Stimulated activated CD8-positive, alpha-beta memory T cell treated with anti-CD3 and anti-CD28 coated beads, Interleukin-12 subunit alpha, Interleukin-12 subunit beta, amount 100 ng/mL, for 4 hours (primary cell): ENCODE measurements at places on chromosomes 7 and 10.

DNA sequence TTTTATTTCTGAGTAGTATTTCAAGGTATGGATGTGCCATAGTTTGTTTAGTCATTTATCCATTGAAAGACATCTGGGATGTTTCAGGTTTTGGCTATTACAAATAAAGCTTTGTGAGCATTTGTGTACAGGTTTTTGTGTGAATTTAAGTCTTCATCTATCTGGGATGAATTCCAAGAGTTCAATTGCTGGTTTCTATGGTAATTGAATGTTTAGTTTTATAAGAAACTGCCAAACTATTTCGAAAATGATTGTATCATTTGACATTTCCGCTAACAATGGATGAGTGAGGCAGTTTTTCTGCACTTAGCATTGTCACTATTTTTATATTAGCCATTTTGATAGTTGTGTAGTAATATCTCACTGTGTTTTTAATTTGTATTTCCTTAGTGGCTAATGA is 99.4 kb downstream of the WDFY4 start:
- no peak for DNase-seq

DNA sequence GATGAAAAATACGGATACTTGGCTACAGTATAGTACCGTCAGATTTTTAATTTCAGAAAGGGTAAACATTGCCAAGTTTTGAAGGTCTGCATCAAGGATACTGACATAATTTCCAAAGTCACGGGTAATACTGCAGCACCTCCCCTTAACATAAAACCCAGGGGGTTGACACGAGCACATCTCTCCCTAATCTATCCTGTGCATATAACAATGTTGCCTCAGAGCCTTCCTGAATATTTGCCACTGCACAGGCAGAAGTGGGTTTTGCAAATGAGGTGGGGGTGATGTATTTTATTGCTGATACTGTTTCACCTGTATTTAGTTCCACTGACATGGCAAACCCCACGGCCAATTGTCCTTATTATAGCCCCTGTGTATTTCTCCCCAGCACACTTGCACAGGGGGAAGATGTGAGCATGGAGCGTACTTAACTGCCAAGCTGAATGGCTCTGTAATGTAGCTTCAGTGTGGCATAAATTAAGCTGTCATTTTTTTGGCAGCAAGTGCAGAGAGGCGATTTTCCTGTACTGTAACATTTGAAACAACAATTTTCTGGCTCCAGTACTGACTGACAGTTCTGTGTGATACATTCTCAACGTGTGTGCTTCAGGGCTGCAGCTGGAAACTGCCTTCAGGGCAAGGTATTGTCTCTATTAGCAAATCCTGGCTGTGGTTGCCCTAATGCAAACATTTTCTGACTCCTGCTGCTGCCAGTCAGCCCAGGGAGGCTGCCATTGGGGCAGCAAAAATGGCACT is 299.6 kb upstream of the SP4 start:
- no peak for DNase-seq

- no peak for DNase-seq
These were observed 54.1 kb downstream of the KIAA1217 start for GRCh38 chr10:24262929-24263590.

- DNase-seq: no peak
These were observed 1.1 kb upstream of the LBX1 start for GRCh38 chr10:101230183-101230917.

- DNase-seq: no peak
These were observed 74.6 kb downstream of the ANLN start for GRCh38 chr7:36464271-36464670.

DNA sequence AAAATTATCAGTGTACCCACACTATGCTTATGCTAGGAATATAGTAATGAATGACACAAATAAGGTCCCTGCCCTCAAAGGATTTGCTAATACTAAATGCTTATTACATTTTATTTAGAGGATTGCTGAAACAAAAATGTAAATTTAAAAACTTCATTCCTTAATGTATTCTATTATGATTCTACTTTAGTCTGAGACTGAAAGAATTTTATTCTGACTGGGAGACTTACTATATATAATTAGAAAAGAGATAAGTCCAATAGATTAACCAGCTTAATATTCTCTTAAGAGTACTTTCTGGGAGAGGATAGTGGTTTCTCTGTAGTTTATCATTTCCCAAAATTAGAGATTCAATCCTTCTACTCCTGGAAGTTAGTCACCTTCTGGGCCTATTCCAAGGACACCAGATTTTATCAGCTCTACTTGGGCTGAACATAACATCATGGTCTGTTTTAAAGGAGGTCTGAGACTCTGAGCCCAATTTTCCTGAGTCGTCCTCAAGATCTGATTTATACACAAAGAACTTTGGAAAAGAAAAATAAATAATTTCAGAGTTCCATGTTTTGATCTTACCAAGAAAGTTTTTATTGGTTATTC is 41.1 kb downstream of the ASZ1 start:
- no peak for DNase-seq

DNA sequence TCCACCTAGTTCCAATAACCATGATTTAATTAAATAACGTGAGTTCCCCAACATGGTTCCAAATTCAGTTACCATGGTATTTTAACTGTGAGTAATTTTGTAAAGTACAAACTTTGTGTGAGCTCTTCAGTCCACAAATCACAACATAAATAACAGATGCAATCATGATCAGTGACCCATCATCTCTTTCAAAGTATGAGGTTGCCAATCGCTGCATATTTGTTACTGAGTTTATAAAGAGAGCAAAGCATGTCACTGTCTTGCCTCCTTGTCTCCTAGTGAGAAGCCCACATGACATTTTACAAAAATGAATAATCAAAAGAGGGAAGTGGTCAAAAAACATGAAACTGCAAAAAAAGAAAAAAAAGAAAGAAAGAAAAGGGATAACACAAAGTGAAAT is 69.1 kb upstream of the PDSS1 start:
- no peak for DNase-seq

DNA sequence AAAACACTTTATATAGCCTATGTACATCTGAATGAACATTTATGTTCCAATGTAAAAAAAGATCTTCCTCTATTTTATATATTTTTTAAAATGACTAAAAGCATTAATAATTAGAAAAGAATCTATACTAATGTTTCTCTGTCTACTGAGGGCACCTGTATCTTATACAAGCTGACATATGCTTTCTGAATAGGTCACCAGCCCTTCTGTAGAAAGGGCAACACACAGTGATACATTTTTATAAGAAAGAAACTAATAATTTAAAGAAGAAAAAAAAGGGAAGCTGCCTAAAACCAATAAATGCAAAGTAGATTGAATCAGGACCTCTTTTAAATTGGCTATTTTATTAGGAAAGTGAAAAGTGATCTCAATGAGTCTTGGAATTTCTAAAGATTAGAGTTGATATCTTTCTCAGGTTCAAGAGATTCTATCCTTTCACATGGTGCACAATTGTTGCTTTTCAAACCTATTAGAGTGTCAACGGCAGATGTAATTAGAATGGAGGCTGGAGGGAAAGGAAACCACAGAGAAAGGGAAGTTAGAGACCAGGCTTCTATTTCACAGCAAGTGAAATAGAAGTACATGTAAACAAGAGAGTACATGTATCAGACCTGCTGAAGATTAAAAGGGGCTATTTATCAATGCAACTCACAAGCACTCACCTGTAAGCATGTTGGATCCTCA is 6.3 kb downstream of the MTPN start:
- DNase-seq: no peak

DNA sequence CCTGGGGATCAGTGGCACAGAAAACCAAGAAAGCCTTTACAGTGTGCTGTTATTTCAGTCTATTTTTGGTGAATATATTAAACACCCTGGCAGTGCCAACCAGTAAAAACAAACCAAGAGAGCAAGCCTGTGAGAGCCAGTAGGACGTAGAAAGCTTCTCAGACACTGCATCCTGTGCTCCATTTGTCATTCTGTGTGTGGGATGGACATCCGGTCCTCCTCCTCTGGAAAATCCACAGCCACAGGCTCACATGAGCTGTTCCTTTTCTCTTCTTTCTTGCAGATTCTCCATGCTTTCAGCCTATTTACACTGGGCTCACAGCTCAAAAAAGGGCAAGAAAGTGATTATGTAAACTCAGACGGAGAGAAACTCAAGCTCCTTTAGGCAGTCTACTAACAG is 119.7 kb upstream of the YAE1 start:
- no peak for DNase-seq

- no peak for DNase-seq
These were observed 121.8 kb upstream of the AFAP1L2 start for GRCh38 chr10:114526126-114526503.

DNA sequence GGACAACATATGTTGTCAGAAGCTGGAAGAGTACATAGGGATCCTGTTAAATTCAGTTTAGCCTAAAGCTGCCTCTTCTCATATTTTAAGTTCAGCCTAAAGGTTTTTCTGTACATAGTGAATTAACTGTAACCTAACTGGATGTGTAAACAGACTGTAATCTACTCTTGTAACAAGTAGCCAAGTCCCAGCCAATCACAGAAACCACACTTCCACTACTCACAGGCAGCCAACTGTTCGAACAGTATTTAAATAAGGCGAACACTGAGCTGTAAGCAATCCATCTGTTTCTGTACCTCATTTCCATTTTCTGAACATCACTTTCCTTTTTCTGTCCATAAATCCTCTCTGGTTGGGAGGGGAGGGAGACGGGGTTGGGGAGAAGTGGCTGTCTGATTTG is 15.0 kb upstream of the STN1 start:
- no peak for DNase-seq

DNA sequence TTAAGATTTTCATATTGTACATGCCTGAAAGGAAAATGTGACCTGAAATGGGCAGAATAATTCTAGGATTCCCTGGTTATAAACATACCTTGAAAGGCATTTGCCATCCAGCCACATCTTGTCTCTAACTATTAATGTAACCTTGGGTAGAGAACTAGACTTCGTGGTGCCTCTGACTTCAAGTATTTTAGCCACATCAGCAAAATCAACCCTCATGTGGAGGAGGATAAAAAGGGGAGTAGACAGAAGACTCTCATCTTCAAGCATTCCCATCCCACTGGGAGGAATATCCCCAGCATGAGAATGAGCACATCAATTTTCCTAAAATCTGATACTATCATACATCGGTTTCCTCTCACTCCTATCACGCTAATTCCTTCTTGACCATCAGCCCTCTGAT is 164.7 kb upstream of the NOBOX start:
- no peak for DNase-seq

DNA sequence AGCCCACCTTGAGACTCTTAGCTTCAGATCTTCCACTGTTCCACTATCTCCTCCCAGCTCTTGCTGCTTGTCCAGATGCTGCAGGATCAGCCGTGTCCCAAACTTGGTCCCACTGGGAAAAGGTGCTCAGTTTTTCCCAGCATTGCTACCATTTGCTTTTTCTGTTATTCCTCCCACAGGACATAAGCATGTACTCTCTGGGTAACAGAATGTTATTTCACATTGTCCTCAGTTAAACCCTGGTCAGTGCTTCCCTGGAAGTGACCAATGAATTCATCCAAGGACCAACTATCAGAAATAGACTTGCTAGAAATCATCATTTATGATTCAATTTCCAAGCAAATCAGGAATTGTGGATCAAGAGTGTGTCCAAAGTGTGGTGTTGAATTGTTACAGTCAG is 179.2 kb upstream of the ZNF32 start:
- DNase-seq: no peak

DNA sequence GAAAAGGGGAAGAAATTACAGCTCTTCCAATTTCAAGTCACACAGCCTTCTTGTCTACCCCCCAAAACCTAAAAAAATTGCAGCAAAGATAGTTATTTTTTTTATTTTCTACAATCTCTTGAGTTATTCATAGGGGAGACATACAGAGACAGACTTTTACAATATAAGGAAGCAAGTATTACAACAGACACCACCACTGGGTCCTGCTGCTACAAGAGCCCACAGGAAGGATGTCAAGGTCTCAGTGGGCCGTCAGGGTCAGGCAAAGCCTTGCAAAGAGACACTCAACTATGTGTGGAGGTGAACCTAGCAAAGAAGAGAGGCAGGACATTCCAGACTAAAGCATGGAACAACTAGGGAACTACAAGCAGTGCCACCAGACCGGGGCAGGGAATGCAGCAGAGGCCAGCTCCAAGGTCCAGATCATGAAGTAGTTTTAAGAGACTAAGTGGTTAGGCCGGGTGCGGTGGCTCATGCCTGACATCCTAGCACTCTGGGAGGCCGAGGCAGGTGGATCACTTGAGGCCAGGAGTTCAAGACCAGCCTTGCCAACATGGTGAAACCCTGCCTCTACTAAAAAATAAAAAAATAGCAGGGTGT is 28.2 kb upstream of the ZCCHC24 start:
- DNase-seq: no peak

- DNase-seq: no peak
These were observed 137.7 kb downstream of the ZMIZ1 start for GRCh38 chr10:79206300-79207095.

- DNase-seq: no peak
These were observed 12.4 kb downstream of the CPA5 start for GRCh38 chr7:130356876-130357611.

DNA sequence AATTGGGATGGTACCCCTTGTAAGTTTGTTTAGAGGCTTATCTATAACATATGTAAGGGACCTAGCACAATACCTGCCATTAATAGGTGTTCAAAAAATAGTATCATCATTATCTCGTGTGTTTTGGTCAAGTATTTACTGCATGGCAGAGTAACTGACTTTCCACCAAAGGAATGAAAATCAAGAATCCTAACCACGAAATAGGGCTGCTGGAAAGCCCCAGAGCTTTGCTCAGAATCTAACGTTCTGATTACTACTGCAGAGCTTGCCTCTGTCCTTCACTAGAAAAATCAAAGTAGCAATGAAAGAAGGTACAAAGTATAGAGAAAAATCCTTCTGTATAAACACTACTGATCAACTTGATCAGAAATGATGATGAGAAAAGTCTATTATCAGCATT is 34.9 kb downstream of the DCLRE1C start:
- DNase-seq: no peak

DNA sequence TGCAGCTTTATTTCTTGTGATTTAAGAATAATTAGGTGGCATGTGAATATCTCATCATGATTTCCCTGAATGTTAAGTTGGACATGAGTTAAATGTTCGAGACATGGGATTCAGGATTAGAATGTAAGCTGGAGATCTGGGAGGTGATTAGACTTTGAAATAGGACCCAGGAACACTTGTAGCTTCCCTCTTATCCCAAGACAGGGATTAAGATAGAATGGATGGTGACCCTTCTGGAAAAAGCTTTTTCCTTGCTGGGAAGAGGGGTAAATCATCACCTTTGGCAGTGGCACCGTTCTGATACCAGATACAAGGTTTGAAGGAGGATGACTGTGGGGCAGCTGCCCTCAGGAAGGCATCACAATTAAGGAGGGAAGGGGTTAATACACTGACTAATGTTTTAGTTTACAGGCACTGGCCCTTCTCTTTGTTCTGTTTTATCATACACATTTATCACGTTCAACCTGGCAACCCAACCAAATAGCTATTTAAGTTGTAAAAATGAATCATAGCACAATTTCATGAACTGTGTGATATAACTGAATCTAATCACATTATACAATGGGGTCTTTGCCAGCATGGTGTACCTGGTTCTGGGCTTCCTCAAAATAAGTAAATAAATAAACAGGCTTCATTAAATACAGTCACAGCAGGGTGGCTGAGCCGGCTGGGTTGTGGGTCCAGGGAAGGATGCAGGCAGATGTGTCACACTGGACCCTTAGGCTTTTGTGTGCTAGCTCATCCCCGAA is 212.7 kb downstream of the LRMDA start:
- no peak for DNase-seq

GRCh38 chr10:62306663-62307062 is 38.0 kb upstream of the RTKN2 start:
- DNase-seq: no peak
